ENCODE measurements at places on chromosomes 4 and X.

- no peak for DNase-seq
These were observed 35.2 kb upstream of the COX18 start for GRCh38 chr4:73104695-73105094.

GRCh38 chr4:3026540-3026939 lies 47.8 kb downstream of the HTT-AS start:
- DNase-seq = no peak

- no peak for DNase-seq
These were observed 5.7 kb downstream of the ZNF275 start for GRCh38 chrX:153339662-153340061.

DNA sequence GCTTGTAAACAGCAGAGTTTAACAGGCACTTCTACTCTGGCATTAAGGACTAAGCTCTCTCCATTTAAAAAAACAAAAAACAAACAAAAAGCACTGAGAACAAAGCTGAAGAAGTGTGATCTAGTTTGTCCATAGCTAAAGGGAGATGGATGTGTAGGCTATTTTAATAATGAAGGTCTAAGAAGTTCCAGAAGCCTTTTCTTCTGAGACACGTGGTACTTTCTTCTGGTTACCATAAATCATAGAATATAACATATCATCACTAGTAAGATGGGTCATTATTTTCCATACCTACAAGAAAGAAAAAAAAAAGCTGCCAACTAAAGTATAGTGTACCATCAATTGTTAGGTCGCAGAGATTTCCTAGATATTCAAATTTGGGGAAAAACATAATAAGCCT lies 722 bp upstream of the NBDY start:
- peak; percentile 49 for DNase-seq

DNA sequence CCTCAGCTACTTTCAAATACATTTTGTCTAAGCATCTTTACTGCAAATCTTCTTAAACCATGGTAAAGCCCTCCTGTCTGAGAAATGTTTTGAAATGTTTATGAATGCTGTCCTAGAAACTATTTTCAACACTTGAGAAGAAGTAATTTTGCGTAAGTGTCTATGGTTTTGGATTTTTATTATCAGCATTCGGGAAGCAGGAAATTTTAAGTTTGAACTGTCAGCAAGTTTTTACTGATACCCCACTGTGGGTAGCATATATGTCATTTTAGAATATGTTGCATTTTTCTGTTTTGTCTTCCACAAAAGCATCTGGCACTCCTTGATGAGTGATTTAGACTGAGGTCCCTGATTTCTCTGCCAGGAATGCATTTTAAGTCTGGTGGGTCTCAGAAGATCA lies 302.4 kb upstream of the GIMD1 start:
- DNase-seq = no peak

GRCh38 chr4:90760059-90760458 lies 632.9 kb downstream of the CCSER1 start:
- DNase-seq = no peak

DNA sequence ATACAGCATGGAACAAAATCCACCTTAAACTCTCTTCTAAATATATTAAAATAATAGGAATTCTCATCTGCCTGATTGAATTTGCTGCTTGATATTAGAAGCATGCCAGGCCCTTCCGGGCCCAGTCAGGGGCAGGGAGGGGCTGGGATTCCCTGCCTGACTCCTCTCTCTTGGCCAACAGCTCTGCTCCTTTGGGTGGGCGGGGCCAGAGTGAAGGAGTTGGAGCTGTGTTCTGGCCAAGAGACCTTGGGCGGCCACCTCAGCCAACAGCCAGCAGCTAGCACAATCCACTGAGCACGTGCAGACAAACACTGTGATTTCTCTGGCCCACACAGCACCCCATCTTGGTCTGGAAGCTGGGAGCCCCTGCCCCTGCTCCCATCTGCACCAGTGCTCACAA lies 140.3 kb downstream of the PJA1 start:
- no peak for DNase-seq

- peak; percentile 77 for DNase-seq
These were observed 35.3 kb downstream of the SMS start for GRCh38 chrX:21975812-21976211.

DNA sequence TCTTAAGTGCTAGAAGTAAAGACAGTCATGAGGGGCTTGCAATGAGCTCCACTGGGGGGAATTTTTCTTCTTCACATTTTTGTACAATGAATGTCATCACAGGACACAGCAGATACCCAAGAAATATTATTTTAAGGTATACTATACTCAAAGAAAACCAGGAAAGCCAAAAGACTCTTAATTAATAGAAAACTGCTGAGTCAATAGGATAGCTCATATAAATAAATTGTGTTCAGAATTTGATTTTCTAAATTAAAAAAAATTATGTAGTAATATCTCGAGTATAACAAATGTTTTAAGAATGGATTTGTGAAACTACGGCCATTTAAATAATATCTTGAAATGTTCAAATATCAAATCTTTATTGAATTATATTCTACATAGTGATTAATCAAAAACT lies 25.7 kb upstream of the CXCL8 start:
- DNase-seq = no peak

GRCh38 chr4:102454268-102454667 lies 46.9 kb upstream of the NFKB1 start:
- no peak for DNase-seq

GRCh38 chr4:138961664-138962063 lies 53.9 kb upstream of the NOCT start:
- DNase-seq = no peak

DNA sequence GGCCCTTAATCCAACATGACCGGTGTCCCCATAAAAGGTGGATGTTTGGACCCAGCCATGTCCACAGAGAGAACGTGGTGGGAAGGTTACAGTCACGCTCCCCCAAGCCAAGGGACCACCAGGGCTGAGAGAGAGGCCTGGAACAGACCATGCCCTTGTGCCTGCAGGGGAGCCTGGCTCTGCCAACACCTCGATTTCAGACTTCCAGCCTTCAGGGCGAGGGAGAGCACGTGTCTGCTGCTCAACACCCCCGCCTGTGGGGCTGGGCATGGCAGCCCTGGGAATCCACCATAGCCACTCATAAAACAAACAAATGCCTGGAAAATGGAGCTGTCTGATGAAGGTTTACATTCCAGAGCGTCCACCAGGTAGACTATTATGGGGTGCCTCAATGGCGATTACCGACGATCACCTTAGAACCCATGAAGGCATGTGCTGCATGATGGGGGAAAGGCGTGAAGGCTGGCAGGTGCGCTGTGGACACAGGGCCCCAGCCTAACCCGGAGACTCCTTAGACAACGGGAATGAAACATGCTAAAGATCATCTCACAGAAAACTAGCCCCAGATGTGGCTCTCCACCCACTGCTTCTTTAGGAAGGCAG lies 42.3 kb upstream of the HMX1 start:
- no peak for DNase-seq

- DNase-seq = peak; percentile 25
These were observed 46.1 kb upstream of the HCCS start for GRCh38 chrX:11064851-11065600.

DNA sequence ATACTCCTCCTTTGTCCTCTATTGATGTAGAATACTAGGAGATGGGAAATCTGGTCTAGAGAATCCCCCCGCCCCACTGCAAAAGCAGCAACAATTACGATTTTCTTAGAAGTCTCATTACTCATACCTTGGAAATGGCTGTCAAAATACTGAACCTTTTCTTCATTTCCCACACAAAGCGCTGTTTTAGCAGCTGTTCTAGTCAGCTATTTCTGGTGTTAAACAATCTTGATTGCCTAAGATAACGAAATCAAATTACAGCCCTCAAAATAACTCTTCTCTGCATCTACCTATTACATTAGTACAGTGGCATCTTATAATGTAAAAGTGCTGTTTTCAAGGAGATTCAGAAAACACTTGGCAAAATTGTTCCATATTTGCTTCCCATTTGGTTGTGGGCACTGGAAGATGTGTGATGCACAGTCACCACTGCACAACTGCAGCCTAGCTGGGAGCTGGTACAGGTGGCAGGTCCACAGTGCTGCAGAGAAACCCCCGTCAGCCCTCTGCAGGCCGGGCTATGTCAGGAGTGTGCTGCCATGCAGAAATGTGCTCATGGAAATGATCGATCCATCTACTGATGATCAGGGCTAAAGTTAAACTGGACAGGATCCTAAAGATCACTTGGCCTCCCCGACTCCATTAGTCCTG lies 50.4 kb downstream of the TBC1D9 start:
- no peak for DNase-seq

- no peak for DNase-seq
These were observed 21.4 kb downstream of the MAOB start for GRCh38 chrX:43860646-43861370.

- peak; percentile 90 for DNase-seq
These were observed 64.6 kb upstream of the STIM2 start for GRCh38 chr4:26796081-26796480.

DNA sequence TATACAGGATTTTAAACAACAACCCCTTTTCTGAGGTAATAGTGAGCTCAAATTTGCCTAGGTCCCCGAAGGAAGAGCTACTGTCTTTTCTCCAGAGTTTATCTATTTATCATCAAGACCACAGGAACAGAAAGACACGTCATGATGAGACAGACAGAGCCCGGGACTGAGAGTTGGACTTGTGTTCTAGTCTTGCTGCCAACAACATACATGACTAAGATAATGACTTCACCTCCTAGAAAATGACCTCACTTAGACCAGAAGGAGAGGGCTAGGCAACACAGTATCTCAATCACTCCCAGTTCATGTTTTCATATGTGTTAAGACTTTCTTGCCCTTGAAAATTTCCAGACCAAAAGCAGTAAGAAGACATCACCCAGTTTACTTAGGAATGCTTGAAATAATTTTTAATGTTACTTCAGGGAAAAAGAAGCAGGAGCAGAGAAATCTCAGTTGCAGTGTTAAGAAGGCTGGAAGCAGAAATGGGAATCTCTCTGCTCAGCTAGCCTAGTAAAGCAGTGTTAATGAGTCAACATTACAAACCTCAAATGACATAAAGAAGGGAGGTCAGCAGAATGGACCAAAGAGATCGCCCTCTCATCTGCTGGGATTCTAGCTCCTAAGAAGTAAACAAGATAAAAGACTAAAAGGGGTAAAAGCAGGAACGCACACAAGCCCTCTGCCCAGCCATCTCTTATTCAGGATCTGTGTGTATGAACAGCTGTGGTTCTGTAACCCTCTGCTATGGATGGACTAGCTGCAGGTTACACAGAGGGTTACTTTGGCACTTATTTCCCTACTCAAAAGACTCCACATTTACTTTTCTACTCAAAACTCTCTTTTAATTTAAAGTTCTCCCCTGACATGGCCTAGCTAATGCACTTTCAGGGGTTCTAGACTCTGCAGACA lies 24.8 kb downstream of the PDGFC start:
- DNase-seq = no peak

GRCh38 chr4:47830265-47831025 lies 7.4 kb downstream of the CORIN start:
- DNase-seq = no peak

GRCh38 chrX:23304881-23305280 lies 29.8 kb upstream of the PTCHD1 start:
- DNase-seq = no peak

GRCh38 chr4:107837317-107837716 lies 12.6 kb downstream of the SGMS2 start:
- no peak for DNase-seq

DNA sequence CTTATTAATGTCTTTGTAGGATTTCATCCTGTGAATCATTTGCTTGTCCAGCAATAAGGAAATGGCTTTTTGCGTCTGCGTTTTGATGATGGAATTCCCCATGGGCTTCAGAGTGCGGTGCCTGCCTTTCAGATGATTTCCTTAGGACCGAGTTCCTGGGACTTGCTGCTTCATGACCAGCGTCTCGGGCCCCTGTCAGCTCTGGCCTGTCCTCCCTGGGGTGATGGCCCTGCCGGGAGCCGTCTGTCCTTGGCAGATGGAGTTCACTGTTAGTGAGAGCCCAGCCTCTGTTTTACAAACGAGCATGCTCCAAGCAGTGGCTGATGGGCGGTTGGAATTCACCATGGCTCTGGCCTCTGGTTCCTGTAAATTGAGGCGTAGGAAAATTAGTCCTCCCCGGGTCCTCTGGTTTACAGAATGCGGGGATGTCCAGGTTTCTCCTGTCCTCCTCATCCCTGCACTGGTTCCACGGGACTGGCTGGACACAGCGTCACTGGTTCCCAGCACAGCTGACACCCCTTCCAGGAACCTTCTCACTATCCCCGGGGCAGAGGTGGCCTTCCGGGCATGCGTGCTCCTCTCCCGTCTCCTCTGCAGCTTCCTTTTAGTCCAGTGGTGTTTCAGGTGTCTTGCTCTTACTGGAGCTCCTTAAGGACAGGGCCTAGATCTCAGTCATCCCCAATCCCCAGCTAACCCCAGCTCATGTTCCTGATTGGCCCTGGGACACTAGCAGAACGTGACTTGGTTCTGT lies 34.9 kb downstream of the TBC1D14 start:
- DNase-seq = peak; percentile 42

- DNase-seq = no peak
These were observed 662.5 kb downstream of the RAPGEF2 start for GRCh38 chr4:159765382-159765781.

DNA sequence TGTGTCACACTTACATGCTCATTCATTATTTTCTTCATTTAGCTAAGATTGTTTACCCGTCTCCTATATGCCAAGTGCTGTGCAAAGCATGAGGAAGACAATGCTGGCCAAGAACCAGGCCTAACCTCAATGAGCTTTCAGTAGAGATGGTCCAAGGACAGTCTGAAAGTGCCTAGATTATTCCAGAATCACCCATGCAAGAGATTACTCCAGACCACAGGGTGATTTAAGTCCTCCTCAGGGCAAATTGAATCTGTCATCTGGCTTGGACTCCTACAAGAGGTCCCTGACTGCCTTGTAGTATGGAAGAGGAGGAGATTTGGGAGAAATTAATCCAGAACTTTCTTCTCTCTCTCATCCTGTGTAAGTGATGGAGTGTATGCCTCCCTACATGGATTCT lies 99.4 kb upstream of the NDP start:
- no peak for DNase-seq

GRCh38 chr4:153486281-153487151 lies 20.4 kb downstream of the TMEM131L start:
- no peak for DNase-seq

GRCh38 chr4:18754180-18754579 lies 732.6 kb upstream of the LCORL start:
- no peak for DNase-seq

DNA sequence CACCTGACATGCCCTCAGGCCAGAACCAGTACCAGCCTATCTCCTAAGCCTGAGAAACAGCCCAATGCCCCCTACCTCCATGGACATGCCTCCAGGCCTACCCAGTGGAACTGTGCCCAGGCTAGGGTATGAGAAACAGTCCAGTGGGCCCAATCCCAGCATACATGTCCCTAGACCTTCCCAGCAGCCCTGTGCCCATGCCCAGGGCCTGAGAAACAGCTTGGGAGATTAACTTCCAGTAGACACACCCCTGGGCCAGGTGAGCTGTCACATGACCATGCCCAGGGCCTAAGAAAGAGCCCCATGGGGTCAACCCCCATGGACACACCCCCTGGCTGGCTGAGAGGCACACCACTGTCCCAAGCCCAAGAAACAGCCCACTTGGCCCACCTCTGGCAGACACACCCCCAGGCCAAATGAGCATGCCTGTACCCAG lies 78.8 kb downstream of the CBR4 start:
- no peak for DNase-seq

- DNase-seq = no peak
These were observed 2062.4 kb downstream of the ARAP2 start for GRCh38 chr4:34181891-34182290.
